ENCODE measurements at places on chromosomes 1 and 21.

- DNase-seq = no peak
Observed at GRCh38 chr1:237562242-237562823, 328.4 kb downstream of the ZP4 start.

DNA sequence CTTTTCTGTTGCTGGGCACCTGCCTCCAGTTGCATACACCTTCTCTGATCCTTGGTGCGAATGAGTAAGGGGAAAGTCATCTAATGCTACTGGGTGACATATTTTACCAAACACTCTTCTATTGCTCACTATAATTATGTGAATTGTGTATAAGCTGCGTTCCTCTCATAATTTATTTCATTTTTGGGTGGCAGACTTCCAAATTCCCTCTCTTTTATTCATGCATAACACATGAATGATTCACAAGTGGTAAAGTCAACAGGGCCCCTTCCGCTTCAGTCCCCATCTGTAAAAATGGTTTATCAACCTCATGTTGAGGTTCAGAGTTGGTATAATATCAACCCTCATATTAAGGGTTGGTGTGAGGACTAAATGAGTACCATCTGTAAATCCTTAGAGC, 3.2 kb upstream of the QSOX1 start:
- DNase-seq = peak; percentile 76

DNA sequence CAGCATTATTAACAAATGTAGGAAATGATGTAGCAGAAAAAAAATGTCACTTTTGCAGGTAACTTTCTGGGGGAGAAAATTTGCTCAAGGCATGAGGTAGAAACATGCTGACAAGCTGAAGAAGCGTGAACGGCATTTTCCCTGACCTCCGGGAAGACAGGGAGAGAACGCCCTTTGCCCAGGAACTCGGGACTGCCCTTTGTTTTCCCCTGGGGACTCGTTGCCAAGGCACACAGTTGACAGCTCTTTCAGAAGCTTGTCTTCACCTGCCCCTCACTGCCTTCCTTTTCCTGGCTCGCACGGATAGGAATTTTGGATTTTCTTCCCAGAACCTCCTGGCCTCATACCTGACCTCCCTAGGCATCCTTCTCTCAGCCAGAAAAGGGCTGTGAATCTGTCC, 52.7 kb upstream of the COA6 start:
- DNase-seq = no peak

DNA sequence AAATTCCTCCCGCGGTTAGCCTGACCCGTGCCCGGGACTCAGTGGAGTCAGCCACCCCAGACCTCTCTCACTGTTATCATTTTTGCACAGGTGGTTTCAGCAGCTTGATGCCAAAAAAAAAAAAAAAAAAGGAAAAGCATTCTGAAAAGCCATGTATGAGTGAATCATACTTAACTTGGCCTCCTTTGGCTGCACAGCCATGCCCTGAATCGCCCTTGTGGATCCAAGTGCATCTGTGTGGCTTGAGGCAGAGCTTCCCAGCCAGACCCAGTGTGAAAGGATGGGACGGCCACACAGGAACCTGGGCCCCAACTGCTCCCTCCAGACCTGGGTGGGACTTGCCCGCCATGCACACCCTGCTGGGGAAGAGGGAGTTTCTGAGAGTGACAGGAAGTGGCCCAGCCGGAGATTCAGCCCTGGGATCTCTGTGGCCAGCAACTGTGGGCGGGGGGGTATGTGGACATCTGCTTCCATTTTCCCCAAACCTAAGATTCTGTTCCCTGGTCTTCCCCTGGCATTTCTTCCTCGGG, 8.6 kb downstream of the YBEY start:
- peak; percentile 65 for DNase-seq

DNA sequence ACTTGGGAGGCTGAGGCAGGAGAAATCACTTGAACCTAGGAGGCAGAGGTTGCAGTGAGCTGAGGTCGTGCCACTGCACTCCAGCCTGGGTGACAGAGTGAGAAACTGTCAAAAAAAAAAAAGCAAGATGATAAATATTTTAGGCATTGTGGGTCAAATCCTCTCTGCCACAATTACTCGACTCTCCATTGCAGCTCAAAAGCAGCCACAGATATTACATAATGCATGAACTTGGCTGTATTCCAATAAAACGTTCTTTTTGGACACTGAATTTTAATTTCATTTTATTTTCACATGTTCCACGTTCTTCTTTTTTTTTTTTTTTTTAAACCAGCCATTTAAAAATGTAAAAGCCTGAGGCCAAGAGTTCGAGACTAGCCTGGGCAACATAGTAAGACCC, 69.4 kb downstream of the TCP10L start:
- DNase-seq = no peak

GRCh38 chr1:20240012-20240411, 50.7 kb upstream of the VWA5B1 start:
- DNase-seq = no peak

DNA sequence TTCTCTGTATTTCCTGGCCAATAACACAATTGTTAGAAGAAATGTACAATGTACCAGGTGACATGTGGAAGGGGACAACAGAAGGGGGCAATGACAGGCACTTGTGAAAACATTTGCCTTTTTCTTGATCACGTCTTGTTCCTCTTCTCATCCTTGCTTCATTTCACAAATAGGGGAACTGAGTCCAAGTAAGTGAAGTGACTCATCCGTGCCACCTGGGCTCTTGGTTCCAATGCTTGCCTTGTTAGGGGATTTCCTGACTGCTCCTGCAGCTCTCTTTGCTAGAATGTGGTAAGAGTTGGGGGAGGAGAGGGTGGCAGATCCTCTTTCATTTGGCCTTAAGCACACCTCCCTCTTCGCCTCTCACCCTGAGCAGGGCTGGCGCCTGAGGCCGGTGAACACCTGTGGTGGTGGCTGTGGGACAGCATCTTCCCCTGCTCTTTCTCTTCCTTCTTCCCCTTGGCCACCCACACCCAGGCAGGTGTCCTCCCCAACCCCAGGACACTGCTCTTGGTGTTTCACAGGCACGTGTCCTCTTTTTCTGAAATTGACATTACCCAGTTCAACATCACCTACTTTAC, 2.2 kb upstream of the RHEX start:
- no peak for DNase-seq

- DNase-seq = no peak
Observed at GRCh38 chr1:45038661-45039364, 26.8 kb downstream of the UROD start.

- no peak for DNase-seq
Observed at GRCh38 chr1:102834688-102835320, 273.5 kb downstream of the COL11A1 start.

GRCh38 chr1:143643148-143643885, 328.5 kb downstream of the FAM72C start:
- no peak for DNase-seq

GRCh38 chr1:87336623-87337067, 8.0 kb downstream of the LMO4 start:
- peak; percentile 50 for DNase-seq

- no peak for DNase-seq
Observed at GRCh38 chr21:35212393-35213127, 163.5 kb upstream of the RUNX1 start.

- DNase-seq = no peak
Observed at GRCh38 chr1:62722796-62723195, 34.6 kb upstream of the DOCK7 start.

DNA sequence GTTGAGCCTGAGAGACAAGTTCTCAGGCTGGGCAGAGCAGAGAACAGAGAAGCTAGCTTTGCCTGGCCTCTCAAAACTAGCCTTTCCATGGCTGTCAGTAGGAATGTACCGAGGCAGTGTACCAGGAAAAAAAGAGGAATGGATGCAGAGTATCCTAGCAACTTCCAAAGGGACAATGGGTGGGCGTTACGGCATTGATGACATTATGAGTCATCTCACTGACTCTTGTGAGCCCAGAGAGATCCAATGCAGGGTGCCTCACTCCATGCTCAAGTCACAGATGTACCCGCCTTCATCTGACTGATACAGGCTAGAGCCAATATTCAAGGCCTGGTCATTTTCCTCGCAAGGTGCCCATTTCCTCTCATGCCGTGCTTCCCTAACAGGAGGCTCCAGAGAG, 51.4 kb upstream of the C8B start:
- no peak for DNase-seq
